EH (cell line): ENCODE measurements at places on chromosomes 2 and 18.
A peak's percentile ranks its signal among the peaks of the same experiment; 100 is the strongest.

DNA sequence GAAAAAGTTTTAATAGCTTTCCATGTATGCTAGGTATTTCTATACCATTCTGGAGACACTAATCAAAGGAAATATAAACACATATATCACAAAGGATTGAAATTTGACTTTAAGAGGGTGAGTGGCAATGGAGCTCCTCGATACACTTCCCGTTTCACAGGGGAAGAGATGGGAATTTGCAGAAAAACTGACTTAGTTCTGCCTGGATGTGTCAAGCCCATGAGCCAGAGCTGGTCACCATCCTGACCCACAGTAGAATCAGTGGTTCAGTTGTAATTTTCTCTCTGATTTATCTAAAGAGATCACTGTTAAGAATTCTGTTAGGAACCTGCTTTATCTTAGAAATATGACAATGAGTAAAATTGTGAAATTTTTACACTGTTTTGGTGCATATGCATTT, 34.2 kb downstream of the PLCL1 start:
- no peak for DNase-seq

- no peak for DNase-seq
These were observed 111.4 kb downstream of the EIPR1 start for GRCh38 chr2:3265981-3266924.

- peak; percentile 41 for DNase-seq
These were observed 70.3 kb upstream of the CTLA4 start for GRCh38 chr2:203797276-203797675.

DNA sequence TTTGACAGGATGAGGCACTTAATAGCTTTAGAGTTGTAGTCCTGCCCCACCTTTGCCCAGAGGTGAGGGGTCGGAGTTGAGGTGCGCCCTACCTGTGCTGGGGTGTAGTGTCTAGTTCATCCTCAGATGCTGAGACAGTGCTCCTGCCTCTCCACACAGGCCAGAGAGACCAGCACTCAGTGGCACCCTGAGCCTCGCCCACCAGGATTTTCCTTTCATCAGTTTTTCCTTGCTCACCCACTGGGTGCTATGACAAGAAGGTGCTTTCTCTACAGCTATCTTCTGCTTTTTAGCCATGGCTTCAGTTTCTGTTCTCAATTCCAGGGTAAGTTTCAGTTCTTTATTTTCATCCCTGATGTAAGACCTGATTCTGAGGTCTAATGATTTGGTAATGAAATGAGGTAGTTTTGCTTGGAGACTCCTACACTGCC, 16.8 kb upstream of the TMEM131 start:
- DNase-seq = no peak

DNA sequence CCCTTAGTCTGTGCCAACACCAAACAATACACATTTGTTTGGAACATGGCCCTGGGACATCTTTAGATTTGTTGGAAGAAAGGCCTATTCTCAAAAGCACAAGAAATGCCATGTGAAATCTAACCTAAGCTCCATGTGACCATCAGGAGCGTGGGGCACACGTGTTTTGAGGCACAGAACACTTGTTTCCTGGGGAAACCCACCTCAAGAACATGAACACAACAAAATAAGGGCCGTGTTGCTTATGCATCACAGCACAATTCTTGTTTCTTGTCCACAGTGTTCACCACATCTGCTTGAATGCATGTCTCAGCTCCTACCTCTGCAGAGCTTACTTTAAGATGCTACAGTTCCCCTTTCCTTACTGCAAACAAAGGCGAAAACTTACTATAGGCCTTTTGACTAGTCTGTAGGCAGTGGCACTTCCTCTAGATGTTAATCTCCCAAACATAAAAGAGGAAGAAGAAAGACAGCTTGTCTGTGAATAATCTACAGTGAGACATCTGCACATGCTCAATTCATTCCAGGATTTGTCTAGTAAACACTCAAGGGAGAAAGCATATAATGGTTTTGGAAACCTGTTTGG, 165.0 kb downstream of the ANKRD44 start:
- DNase-seq = no peak

- peak; percentile 39 for DNase-seq
These were observed 113.5 kb downstream of the NYAP2 start for GRCh38 chr2:225512876-225513540.

- DNase-seq = peak; percentile 30
These were observed at the start of gene RNF144A for GRCh38 chr2:6917071-6917760. RNF144A (plus strand) TSS chr2:6917412; CDS start chr2:6996927, 79,515 bp downstream.

DNA sequence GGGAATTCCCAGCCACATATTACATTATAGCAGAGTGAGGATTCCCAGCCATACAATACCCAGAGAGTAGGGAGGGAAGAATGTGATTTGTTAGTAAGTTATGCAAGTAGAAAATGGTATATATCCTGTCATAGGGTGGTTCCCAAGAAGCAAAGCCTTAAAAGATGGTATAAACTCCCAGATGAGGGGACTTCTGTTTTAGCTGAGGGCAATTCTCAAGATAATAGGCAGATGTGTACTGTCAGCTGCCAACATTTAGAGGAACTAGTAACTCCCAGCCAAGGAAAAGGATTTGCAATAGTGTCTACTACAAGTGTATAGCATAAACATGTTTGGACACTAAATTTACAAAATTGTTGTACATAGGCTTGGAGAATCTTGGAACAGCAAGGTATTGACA, 86.5 kb downstream of the XDH start:
- DNase-seq = no peak

DNA sequence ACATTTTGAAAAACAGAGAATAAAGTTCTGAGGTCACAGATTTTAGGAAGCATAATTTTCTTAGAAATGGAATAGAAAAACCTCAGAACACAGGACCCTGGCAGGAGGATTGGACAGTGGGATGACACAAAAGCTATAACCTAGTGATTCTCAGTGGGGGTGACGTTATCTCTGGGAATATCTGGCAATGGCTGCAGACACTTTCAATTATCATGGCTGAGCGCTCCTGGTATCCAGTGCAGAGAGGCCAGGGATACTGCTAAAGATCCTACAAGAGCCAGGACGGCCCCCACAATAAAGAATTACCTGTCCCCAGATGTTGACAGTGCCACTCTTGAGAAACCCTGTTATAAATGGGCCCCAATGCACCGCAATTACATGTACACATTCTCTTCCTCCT, 117.2 kb upstream of the SPRED2 start:
- DNase-seq = no peak

DNA sequence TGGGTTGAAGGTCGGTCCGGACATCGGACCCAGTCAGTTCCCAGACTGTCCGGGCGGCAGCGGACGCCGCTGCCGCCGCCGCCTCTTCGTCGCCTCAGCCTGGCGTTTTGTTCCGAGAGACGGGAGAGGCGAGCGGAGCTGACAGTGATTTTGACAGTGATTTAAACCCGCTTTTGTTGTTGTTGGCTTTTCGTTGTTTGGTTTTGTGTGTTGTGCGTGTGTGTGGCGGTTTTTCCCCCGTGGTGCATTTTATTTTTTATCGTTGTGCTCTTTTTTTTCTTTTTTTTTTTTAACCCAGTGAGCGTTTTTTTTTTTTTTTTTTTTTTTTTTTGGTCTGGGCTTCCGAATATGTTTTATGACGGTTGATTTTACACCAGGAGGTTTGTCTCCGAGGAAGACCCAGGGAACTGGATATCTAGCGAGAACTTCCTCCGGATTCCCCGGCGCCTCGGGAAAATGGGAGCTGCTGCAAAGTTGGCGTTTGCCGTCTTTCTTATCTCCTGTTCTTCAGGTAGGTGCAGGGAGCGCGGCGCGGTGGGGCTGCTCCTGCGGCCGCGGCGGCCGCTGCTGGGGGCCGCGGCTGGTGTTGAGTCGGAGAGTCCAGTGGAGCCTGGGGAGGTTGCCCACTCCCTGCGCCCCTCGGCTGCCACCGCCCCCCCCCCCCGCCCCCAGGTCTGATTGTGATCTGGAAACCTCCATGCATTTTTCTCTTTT, at the start of gene ACVR2A:
Gene ACVR2A (plus strand): TSS at position 333 of the 714 bp plus-strand sequence. CDS start 124 bp downstream, at position 457.
- DNase-seq = peak; percentile 48

DNA sequence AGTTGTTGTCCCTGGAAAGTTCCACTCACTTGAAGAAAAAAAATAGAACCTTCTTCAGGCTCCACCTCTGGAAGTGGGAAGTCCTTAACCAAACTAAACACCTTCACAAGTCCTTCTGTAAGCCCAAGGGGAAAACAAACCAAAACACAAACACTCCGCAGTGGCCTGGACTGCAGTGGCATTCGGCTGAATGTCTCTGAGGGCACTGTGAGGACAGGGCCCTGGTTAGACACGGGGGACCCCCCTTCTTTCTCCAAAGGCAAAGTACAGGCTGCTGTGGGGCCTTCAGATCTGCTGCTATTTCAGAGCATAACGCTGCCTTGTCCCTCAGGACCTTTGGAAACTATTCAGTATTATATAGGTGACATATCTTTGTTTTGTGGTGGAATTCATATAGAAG, 28.1 kb downstream of the FOSL2 start:
- no peak for DNase-seq

- no peak for DNase-seq
These were observed 801.0 kb downstream of the TDRD15 start for GRCh38 chr2:21924640-21925285.

GRCh38 chr2:56229397-56230060, 45.7 kb downstream of the CCDC85A start:
- no peak for DNase-seq

GRCh38 chr2:46267616-46268015, 29.6 kb upstream of the EPAS1 start:
- peak; percentile 47 for DNase-seq

DNA sequence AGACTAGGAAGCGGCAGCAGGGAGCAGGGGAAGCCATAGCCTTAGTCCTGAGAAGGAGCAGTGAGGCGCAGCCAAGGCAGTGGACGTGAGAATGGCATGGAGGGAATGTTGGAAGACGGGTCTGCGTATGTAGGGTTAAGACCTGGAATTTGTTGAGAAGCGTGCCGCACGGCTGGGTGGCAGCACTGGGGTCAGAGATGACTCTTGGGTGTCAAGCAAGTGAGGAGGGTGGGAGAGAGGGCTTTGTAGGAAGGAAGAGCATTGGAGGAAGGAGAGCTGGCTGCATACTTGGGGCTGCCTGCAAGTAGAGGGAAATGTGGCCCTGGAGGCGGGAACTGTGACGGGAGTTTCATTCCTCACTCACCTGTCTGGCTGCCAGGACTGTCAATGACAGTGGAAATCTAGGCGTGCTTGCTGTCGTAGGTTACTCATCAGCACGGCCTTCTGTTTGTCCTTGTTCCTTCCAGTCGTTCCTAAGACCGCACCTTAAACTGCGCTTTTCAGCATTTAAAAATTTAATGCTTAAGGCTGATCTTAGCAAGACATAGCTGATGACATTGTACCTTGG, 108.0 kb downstream of the ITGB1BP1 start:
- DNase-seq = no peak

- DNase-seq = no peak
These were observed 170.7 kb upstream of the SOX11 start for GRCh38 chr2:5521461-5521860.

GRCh38 chr2:225114786-225115323, 72.6 kb upstream of the DOCK10 start:
- DNase-seq = no peak

- no peak for DNase-seq
These were observed 59.2 kb downstream of the INHBB start for GRCh38 chr2:120404941-120405758.

DNA sequence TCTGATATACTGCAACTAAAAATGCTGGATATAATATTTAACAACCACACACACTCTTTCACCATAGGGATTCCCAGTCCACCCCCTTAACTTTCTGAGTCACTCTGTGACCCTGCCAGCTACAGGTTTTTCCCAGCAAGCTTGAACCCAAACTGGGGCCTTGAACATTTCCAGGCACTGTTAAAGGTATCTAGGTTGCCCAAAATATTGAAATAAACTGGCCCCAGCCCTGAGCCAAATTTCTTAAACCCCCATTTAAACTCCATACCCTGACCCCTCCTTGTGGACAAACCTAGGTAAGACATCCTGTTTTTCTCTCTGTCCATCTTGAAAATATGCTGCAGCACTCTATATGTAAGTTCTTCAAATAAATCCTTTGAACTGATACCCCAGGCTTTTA, 19.7 kb upstream of the DCTN1 start:
- peak; percentile 35 for DNase-seq

DNA sequence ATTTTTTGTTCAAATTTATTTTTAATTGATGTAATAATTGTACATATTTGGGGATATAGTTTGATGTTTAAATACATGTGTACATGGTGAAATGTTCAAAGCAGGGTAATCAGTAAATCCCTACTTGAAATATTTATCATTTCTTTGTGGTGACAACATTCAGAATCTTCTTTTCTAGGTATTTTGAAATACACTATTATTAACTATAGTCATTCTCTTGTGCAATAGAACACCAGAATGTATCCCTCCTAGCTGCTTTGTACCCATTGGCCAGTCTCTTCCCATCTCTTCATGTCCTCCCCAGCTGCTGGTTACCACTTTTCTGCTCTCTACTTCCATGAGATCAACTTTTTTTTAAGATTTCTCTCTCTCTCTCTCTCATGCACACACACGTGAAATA, 126.5 kb downstream of the ZNF407 start:
- DNase-seq = peak; percentile 68

DNA sequence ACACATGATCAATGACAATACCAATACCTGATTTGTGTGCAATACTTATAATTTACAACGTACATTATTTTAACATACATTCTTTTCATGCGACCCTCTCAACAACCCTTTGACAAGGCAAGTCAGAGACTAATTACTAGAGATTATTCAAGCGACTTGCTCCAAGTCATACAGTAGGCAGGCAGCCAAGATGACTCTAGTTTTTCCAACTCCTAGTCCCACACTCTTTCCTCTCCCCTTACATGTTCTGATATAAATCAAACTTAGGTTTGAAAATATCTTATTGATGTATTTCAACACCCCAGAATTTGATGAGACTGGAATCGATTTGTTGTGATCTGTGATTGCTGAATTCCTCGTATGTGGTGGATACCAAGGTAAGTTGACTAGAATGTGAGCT, 8.0 kb upstream of the CYP27C1 start:
- DNase-seq = peak; percentile 58

- DNase-seq = no peak
These were observed 26.0 kb upstream of the IL1RL1 start for GRCh38 chr2:102285368-102285767.
